A549 treated with dexamethasone at 1 μM for 4 hours (cell line): ENCODE measurements at places on chromosomes 12 and 14. TPM values are rescaled to one million over a fixed set of nuclear protein-coding genes. Genes with fewer than 3 reads are reported as not detected.

DTX1 gene
- total RNA-seq, result 0.26 to 0.66 TPM (median 0.48 TPM) in 5 replicates

KRT73 gene
- not detected in 5 replicates for total RNA-seq

WIF1 gene
- not detected in 5 replicates for total RNA-seq

CLEC1B gene
- not detected in 5 replicates for total RNA-seq

PGF gene
- total RNA-seq, result 4.8 to 5.6 TPM (median 5.0 TPM) in 5 replicates

RPL10L gene
- total RNA-seq, result not detected in 5 replicates

TAS2R8 gene
- total RNA-seq, result not detected in 5 replicates

TAS2R19 gene
- 0.09 to 0.15 TPM in 2 of 5 replicates, not detected in the others for total RNA-seq

HNF1A gene
- 2.8 to 4.9 TPM (median 4.5 TPM) in 5 replicates for total RNA-seq

FAIM2 gene
- total RNA-seq, result not detected in 5 replicates

GPR132 gene
- total RNA-seq, result 0.32 to 0.86 TPM (median 0.54 TPM) in 5 replicates

LGR5 gene
- total RNA-seq, result 0.02 TPM in 1 of 5 replicates, not detected in the others

OTOGL gene
- total RNA-seq, result not detected in 5 replicates

TRMT5 gene
- 12.5 to 16.8 TPM (median 15.0 TPM) in 5 replicates for total RNA-seq

ZC3H10 gene
- 2.5 to 3.5 TPM (median 3.1 TPM) in 5 replicates for total RNA-seq

FAM181A gene
- total RNA-seq, result not detected in 5 replicates

LTBP2 gene
- total RNA-seq, result 7.4 to 14.0 TPM (median 11.1 TPM) in 5 replicates

RPGRIP1 gene
- 0.15 to 0.39 TPM (median 0.25 TPM) in 5 replicates for total RNA-seq

DUSP6 gene
- 11.1 to 15.1 TPM (median 13.5 TPM) in 5 replicates for total RNA-seq

CEBPE gene
- not detected in 5 replicates for total RNA-seq

ATF7IP gene
- total RNA-seq, result 3.3 to 6.7 TPM (median 5.6 TPM) in 5 replicates

TAS2R30 gene
- total RNA-seq, result not detected in 5 replicates

GPD1 gene
- total RNA-seq, result 0.14 to 0.30 TPM (median 0.22 TPM) in 5 replicates

CLEC4D gene
- total RNA-seq, result not detected in 5 replicates

KLRG1 gene
- 1.1 to 2.0 TPM (median 1.5 TPM) in 5 replicates for total RNA-seq

SDSL gene
- 22.3 to 26.3 TPM (median 24.0 TPM) in 5 replicates for total RNA-seq

RHEBL1 gene
- 2.9 to 4.4 TPM (median 4.0 TPM) in 5 replicates for total RNA-seq

SLC4A8 gene
- total RNA-seq, result 1.3 to 2.7 TPM (median 2.3 TPM) in 5 replicates

KLRC2 gene
- 1.5 to 2.1 TPM (median 1.7 TPM) in 5 replicates for total RNA-seq

FIGNL2 gene
- total RNA-seq, result 0.15 to 0.31 TPM (median 0.21 TPM) in 5 replicates

INHBC gene
- total RNA-seq, result not detected in 5 replicates
